ENCODE measurements at places on chromosomes 7 and 10.

GRCh38 chr10:71687077-71687476 is 32.5 kb downstream of the C10orf105 start:
- DNase-seq, result no peak

GRCh38 chr7:30351286-30351685 is 66.9 kb downstream of the ZNRF2 start:
- no peak for DNase-seq

- no peak for DNase-seq
Observed at GRCh38 chr10:95312986-95313495, 22.2 kb upstream of the PDLIM1 start.

GRCh38 chr7:30557245-30557644 is 37.4 kb upstream of the GARS1 start:
- DNase-seq, result no peak

DNA sequence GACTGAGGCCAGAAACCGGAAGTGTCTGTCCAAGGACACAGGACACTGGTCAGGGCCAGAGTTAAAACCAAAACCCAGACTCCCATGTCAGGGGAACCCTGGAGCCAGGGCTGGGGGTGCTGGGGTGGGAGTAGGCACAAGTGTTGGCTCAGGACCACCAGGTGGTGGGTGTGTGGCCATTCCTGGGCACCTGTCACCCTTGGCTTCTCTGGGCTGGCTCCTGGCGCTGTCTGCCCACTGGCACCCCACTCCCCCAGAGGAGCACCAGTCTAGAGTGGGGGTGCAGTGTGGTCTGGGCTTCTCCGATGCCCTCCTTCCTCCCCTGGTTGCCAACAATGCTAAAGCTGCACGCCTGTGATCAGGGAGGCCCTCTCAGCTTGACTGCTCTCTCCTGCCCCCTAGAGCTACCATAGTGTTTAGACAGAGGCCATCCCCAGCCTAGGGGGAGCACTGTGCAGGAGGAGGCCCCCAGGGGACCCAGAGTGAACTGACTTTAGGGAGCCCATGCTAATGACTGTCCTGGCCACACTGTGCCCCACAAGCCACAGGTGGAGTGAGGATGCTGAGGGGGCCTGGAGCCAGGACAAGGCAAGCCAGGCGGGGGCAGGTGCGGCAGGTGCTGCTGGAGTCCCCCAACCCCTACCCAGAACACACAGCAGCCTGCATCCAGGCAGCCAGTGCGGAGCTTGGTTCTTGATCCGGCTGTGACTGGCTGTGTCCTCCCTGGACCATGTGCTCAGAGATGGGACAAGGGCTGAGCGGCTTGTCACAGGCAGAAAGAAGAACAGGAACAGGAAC is 11.0 kb downstream of the RASGEF1A start:
- DNase-seq, result no peak

DNA sequence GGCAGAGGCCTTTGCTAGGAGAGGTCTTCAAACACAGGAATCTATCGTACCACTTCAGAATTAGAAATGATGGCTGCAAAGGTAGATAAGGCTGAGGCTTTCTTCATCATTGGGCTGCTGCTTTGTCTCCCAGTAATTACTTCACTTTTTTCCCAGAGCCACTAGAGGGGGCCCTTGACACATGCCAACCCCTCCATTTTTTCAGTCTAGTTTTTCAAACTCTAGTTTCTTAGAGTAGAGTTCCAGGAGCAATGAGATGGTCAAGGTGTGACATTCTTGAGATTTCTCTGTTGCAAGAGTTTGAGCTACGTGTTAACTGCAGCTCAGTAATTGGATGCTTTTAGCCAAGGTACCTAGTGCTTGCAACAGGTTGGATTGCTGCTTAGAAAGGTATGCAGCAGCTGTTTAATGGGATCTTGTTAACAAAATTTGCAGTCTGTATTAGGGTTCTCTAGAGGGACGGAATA is 33.8 kb upstream of the RBM20 start:
- DNase-seq, result peak; percentile 12

Data from stimulated activated CD8-positive, alpha-beta memory T cell treated with anti-CD3 and anti-CD28 coated beads, Interleukin-7, amount 100 ng/mL, for 1 hour (primary cell).